ENCODE measurements at places on chromosomes 16 and 17.

GRCh38 chr17:82458885-82459424 is 414 bp downstream of the NARF start:
- peak overlapping the region; percentile 100 for H3K27ac ChIP-seq
- peaks cover 23% of the 10 kb centered on the region for H3K36me3 ChIP-seq
- H3K4me1 ChIP-seq: peaks cover 15% of the 10 kb centered on the region
- peak overlapping the region; percentile 64 for H3K4me3 ChIP-seq

DNA sequence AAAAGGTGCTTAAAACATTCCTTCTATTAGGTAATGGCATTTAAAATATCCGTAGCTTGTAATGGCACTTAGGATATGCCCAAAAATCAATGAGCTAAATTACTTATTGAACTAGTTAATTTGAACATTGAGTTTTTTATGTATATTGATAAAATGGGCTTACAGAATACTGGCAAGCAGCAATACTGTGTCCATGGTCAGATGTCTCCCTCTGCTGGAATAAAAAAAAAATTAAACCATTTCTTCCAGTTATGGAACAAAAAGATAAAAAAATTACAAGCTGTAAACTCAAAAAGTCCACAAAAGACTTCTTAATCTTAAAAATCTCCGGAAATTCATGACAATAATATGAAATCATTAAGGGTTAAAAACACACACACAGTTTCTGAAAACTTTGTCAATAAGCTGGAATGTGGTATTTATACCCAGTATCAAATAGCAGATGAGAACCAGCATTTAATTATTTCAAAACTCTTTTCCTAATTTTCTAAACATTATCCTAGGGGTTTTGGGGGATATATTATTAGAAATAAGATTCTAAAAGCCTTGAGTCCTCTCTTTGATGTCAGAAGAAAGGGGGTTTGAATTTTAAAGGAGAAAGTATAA is 21.5 kb upstream of the PSMD7 start:
- H3K4me1 ChIP-seq: peaks cover 4% of the 10 kb centered on the region
- no peak overlapping the region for H3K27ac ChIP-seq
- H3K36me3 ChIP-seq: no peaks in the 10 kb centered on the region
- peak; percentile 42 for DNase-seq
- peaks cover 4% of the 10 kb centered on the region for H3K27me3 ChIP-seq
- H3K4me3 ChIP-seq: no peak overlapping the region

DNA sequence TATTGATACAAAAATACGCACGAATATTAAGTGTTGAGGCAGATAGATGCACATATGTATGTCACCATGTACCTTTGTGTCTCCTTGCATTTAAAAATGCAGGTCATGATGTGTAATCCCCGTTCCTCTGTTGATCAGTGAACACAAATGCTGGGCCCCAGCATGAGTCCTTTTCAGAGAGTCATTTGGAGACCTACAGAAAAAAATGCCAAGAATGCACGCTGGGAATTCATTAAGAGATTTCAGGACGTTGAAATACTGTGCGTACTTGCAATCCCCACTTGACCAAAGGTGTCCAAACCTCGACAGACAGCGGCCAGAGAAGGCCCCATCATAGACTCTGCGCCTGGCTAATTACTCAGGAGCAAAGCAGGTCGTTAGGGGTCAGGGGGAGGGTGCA is 496.0 kb downstream of the MAF start:
- H3K27me3 ChIP-seq: no peaks in the 10 kb centered on the region
- DNase-seq: no peak
- no peaks in the 10 kb centered on the region for H3K36me3 ChIP-seq
- H3K4me1 ChIP-seq: no peaks in the 10 kb centered on the region
- no peak overlapping the region for H3K27ac ChIP-seq
- H3K4me3 ChIP-seq: no peak overlapping the region

DNA sequence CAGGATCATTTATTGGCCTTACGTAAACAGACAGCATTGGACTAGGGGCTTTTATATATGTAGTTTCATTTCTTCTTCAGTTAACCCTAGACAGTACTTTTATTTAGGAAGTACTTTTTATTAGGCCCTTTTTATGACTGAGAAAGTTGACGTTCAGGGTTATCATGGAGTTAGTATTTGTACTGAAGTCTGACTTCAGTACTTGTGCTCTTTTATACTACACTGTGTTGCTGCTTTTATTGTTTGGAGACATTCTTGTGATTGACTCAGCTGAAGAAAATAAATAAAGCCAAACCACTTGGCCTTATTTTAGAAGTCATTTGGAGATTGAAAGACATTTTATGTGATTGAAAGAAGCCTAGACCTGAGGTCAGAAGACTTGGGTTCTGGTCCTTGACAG is 6.9 kb downstream of the LIG3 start:
- DNase-seq: no peak
- H3K4me3 ChIP-seq: no peak overlapping the region
- H3K36me3 ChIP-seq: peaks cover 50% of the 10 kb centered on the region

GRCh38 chr17:63402431-63403212 is 43.5 kb downstream of the CYB561 start:
- H3K36me3 ChIP-seq: peaks cover 61% of the 10 kb centered on the region
- peak; percentile 82 for DNase-seq
- H3K4me1 ChIP-seq: peaks cover 8% of the 10 kb centered on the region

DNA sequence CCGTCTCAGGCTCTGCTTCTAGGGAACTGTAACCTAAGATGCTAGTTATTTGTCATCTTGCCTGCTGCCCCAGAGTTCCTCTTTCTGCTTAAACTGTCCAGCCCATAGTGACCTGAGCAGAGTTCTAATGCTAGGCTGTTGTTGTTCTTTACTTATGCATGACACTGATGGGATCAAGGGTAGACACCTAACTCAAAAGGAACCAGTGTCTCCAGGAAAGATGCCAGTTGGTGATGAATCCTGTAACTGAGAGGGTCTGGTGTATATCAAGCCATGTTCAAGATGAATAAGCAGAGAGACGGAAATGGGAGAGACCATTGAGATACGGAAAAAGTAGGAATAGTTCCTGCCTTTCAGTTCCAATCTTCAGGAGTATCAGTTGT is 13.7 kb downstream of the APOH start:
- no peak for DNase-seq
- H3K36me3 ChIP-seq: no peaks in the 10 kb centered on the region
- H3K27me3 ChIP-seq: no peaks in the 10 kb centered on the region
- H3K27ac ChIP-seq: no peak overlapping the region
- H3K4me1 ChIP-seq: no peaks in the 10 kb centered on the region

- peaks cover 43% of the 10 kb centered on the region for H3K4me1 ChIP-seq
- H3K27me3 ChIP-seq: no peaks in the 10 kb centered on the region
- H3K4me3 ChIP-seq: no peak overlapping the region
- no peaks in the 10 kb centered on the region for H3K36me3 ChIP-seq
- DNase-seq: peak; percentile 50
These were observed 5.7 kb downstream of the LASP1 start for GRCh38 chr17:38875477-38876075.

DNA sequence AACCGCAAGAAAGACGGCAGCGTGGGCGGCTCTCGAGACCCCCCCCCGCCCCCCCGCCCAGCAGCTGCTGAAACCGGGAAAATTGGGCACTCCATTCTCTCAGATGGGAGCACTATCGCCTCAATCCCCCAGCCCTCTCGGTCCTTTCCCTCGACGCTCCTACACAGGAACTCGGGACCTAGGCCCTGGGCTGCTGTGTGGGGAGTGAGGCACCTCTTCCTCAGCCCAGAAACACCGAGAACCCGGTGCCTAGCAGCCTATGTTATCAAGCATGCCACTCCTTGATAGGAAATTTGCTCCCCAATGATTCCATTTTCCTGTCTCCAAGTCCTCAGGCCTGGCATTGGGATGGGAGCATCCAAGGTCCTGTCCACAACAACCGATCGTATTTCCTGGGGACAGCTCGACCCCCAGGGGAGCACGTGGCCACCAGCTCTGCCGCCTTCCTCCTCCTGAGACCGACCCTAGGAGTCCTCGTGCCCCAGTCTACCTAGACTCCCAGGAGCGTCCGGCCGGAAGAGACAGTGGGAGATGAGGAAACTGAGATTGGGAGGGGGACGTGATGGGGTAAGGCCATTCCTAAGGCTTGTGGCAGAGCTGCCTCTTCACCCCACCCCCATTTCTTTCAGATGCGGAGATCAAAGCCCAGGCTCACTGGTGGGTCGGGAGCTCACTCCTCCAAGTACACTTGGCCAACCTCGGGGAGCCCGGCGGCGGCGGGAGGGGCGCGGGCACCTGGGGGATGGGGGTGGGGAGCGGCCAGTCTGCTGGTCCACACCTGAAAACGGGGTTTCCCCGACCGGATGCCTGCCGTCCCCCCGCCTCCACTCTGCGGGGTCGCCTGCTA is 17.5 kb upstream of the CBX8 start:
- DNase-seq: no peak
- H3K36me3 ChIP-seq: no peaks in the 10 kb centered on the region
- no peak overlapping the region for H3K27ac ChIP-seq
- no peak overlapping the region for H3K4me3 ChIP-seq

DNA sequence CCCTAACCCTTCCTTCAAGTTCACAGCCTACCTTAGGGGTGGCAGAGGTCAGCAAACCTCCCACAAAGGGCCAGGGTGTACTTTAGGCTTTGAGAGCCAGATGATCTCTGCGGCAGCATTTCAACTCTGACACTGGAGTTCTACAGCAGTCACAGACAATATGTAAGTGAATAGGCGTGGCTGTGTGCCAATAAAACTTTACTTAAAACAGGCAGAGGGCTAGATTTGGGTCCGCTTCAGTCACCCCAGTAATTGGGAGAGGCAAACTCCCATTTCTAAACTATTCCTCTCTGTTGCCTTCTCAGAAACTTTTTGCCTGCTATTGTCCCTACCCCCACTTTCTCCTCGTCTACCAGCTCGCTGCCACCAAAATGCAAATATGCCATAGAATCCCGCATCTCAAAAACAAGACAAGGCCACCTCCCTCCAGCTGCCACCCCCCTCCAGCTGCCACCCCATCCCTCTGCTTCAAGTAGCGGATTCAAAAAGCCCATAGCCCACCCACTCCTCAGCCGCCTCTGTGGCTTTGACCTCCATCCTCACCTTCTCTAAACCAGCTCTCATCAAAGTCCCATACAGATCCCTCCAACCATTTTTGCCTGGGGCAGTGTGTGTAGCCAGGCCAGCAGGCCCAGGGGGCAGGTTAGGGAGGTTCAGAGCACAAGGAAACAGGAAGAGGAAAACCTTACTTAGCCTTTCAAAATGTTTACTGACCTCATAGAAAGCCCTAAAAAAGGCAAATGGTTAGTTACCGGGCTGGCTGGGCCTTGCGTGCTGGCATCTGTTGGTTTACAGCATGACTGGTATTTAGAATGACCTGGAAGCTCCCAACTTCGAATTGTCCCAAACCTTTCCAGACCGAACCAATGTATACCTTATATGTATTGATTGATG is 19.9 kb upstream of the DNAH17 start:
- H3K36me3 ChIP-seq: no peaks in the 10 kb centered on the region
- no peak overlapping the region for H3K27ac ChIP-seq
- H3K27me3 ChIP-seq: no peaks in the 10 kb centered on the region
- DNase-seq: no peak
- H3K4me1 ChIP-seq: no peaks in the 10 kb centered on the region

DNA sequence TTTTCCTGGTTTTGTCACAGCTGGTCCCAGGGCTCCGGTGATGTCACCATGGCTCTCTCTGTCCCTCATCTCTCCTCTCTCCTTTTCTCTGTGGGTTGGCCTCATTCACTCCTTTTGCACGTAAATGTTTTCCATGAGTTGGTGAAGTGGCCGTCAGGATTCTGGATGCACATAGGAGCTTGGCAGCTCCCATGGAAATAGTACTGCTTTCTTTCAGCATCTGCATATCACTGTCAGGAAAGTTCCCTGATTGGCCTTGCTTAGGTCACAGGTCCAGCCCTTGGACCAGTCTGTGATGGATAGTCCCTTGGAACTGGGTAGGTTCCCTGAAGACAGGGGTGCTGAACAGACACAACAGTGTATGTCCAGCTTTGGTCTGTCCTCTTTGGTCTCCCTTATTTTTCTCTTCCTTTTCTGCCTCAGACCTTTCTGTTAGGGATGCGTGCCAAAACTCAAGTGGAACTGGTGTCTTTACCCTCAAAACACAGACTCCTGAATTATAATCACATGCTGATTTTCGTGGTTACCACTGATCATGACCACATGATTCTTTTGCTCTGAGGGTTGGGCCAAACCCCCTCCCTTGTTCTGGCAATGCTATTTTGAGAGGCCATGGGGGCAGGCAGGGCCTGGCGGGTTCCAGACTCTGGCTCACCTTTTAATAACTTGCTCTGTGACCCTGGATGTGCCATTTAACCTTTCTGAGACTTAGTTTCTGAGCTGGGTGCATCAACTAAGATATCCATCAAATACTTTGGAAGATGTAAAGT is 99.0 kb downstream of the MSI2 start:
- H3K27me3 ChIP-seq: no peaks in the 10 kb centered on the region
- DNase-seq: peak; percentile 17
- H3K4me1 ChIP-seq: peaks cover 32% of the 10 kb centered on the region
- no peak overlapping the region for H3K27ac ChIP-seq

DNA sequence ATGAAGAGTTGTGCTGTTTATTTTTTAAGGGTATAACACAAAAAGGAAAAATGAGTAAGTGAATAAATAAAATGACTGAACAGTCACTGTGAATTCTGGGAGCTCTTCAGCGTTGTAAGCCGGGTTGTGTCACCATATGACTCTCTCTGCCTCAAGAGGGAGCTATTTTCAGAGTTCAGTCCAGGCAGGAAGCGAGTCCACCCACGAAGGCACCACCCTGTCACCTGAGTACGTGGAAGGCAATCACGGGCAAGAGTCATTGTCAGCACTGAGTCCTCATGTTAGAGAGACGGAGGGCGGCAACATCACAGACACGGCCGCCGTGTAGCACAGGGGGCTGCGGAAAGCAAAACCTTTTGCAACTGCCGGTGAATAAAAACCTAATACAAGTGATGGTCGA is 227.6 kb downstream of the UTP18 start:
- H3K4me1 ChIP-seq: no peaks in the 10 kb centered on the region
- H3K36me3 ChIP-seq: no peaks in the 10 kb centered on the region
- H3K27ac ChIP-seq: no peak overlapping the region
- DNase-seq: peak; percentile 40

- H3K27me3 ChIP-seq: peaks cover 8% of the 10 kb centered on the region
- H3K27ac ChIP-seq: no peak overlapping the region
- no peak for DNase-seq
- H3K4me1 ChIP-seq: no peaks in the 10 kb centered on the region
- no peak overlapping the region for H3K4me3 ChIP-seq
- H3K36me3 ChIP-seq: no peaks in the 10 kb centered on the region
These were observed 22.6 kb upstream of the MPHOSPH6 start for GRCh38 chr16:82192665-82193064.

GRCh38 chr17:28973425-28973824 is 22.1 kb upstream of the PHF12 start:
- DNase-seq: peak; percentile 84
- H3K4me3 ChIP-seq: no peak overlapping the region
- H3K27ac ChIP-seq: peak overlapping the region; percentile 79
- peaks cover 45% of the 10 kb centered on the region for H3K4me1 ChIP-seq
- no peaks in the 10 kb centered on the region for H3K36me3 ChIP-seq

GRCh38 chr17:12242345-12242954 is 221.8 kb downstream of the MAP2K4 start:
- H3K4me3 ChIP-seq: no peak overlapping the region
- DNase-seq: no peak
- H3K27me3 ChIP-seq: no peaks in the 10 kb centered on the region
- H3K4me1 ChIP-seq: peaks cover 14% of the 10 kb centered on the region
- H3K36me3 ChIP-seq: no peaks in the 10 kb centered on the region

All from cardiac muscle cell (in vitro differentiated cells and primary cell).